Activated CD4-positive, alpha-beta T cell treated with anti-CD3 and anti-CD28 coated beads for 48 hours (primary cell): ENCODE measurements at places on chromosomes 6 and 20.
A peak's percentile ranks its signal among the peaks of the same experiment; 100 is the strongest.

- DNase-seq = no peak
Measured at GRCh38 chr6:168100803-168101589, 22.0 kb upstream of the FRMD1 start.

GRCh38 chr6:54156650-54157250 lies 45.5 kb downstream of the MLIP start:
- no peak for DNase-seq

- peak; percentile 32 for DNase-seq
Measured at GRCh38 chr20:53138454-53139262, 166.5 kb downstream of the TSHZ2 start.

- no peak for DNase-seq
Measured at GRCh38 chr6:13413466-13413862, 73.9 kb downstream of the GFOD1 start.

DNA sequence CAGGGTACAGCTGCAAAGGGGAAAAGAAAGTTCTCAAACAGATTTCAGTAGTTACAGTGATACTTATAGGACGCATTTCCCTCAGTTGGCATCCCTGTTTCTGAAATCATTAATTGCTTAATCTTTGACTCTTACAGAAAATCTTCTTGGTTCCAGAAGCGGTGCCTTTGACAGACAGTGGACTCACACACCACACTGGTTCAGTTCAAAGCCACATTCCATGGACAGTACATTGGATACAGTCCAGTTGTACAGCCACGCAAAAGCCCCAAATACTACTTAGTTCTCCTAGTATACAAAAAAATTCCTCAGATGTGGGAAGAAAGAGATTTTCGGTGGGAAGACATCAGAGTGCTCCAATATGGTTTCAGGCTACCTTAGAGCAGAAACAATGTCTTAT lies 460.4 kb downstream of the PRKN start:
- DNase-seq = no peak

DNA sequence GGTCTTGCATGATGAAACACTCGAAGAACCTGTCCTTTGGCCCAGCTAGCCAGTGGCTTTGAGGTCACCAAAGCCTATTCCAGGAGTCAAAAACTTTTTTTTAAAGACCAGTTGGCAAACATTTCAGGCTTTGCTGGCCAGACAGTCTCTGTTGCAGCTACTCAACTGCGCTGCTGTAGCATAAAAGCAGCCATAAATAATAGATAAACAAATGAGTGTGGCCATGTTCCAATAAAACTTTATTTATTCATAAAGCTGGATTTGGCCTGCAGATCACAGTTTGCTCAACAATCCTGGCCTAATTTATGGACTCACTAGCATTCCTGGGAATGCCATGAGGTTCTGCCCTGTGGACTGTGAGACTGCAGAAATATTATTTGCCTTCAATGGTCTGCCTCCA lies 68.8 kb upstream of the LTV1 start:
- no peak for DNase-seq

DNA sequence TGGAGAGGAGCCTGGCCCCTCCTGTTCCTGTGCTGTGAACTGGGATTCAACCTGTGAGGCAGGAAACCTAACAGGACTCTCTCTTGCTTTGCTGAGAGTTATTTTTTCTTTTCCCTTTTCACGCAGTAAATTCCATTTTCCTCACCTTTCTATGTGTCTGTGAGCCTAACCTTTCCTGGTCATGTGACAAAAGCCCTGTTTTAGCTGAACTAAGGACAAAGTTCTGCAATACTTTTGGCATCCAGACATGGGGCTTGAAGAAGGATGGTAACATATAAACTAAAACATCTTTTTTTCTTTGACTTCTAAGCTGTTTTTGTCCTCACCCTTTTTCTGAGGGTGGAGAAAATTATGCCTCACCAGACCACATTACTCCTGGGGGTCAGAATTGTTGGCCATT lies 368.5 kb downstream of the HTR1B start:
- no peak for DNase-seq

GRCh38 chr20:2691127-2691526 lies 1.5 kb upstream of the EBF4 start:
- DNase-seq = no peak

GRCh38 chr20:7722564-7722963 lies 217.7 kb downstream of the HAO1 start:
- no peak for DNase-seq

DNA sequence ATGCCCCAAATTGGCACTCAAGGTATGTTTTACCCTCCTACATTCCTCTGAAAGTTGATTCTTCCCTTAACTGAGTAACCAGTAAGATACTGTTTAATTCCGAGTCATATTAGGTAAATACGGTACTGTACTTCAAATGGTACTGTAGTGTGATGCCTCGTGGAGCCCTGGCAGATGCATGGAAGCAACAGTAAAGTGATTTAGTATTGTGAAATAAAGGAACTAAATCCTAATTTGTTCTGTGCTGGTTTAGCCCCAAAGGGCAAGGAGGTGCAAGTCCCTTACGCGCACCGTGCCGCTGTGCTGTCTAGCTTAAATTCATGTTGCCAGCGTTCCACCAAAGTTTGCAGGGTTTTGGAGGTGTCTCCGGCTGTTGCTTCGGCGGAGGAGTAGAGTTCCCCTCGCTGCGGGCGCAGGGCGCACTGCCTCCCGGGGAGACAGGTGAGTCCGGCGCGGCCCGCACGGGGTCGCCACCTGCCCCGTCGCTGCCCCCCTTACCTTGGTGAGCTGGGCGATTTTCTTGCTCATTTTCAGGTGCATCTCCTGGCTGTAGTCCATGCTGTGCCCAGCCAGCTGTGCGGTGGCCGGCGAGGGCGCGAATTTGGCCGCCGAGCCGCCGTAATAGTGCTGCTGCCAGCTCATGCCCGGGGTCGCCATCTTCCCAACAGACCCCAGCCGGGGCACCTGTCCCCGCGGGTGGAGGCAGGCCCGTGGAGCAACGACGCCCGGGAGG lies 655 bp downstream of the FAM184A start:
- peak; percentile 73 for DNase-seq

DNA sequence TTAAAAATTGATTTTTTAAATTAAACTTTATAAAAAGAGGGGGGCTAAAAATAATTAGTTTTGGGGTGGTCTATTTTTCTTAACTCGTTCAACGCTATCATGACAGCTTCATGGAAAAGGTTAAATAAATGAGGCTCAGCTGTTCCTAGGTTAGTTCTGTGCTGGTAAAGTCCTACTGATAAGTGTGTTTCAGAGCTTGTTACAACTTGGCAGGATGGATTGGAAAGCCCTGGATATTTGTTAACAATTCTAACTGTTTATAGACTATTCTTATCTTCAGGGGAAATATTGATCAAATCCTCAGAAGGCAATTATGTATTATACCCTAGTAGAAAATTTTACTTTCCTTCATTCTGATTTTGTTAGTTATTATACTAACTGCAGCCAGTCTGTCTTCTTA lies 50.4 kb downstream of the IL22RA2 start:
- DNase-seq = no peak

- no peak for DNase-seq
Measured at GRCh38 chr6:133257545-133258105, 16.5 kb downstream of the EYA4 start.

DNA sequence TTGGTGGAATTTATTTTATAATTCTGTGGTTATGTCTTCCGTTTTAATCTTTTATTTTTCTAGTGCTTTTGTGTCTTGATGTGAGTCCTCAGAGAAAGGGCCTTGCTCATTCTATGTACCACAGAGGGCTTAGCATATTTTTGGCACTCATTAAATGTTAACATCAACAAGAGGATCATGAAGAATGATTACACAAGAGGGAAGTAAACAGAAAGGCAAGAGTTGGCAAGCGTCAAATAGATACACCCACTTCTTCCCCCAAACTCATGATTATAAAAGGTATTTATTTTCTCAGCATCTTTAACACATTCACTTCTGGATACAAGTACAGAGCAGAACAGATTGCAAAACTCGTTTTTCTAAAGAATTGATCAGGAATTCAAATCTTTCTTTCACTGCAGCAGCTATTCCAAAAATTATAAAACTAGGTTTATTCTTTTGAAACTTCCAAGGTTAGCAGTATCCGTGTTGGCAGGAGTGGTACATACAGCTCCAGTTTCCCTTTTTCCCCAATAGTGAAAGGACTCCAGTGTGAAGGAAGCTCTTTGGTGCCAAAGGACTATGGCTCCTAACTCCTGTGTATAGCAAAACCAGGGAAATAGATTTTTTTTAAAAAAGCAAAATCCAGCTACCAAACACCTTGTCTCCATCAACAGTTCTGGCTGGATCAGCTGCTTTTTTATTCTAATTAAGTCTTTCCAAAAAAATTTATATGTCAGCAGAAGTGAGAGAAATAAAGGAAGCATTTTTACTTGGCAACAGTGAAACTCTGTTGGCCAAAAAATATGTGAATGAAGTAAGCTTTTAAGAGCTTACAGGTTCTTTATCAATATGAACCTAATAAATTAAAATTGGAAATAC lies 221.9 kb downstream of the ADGRG6 start:
- no peak for DNase-seq

DNA sequence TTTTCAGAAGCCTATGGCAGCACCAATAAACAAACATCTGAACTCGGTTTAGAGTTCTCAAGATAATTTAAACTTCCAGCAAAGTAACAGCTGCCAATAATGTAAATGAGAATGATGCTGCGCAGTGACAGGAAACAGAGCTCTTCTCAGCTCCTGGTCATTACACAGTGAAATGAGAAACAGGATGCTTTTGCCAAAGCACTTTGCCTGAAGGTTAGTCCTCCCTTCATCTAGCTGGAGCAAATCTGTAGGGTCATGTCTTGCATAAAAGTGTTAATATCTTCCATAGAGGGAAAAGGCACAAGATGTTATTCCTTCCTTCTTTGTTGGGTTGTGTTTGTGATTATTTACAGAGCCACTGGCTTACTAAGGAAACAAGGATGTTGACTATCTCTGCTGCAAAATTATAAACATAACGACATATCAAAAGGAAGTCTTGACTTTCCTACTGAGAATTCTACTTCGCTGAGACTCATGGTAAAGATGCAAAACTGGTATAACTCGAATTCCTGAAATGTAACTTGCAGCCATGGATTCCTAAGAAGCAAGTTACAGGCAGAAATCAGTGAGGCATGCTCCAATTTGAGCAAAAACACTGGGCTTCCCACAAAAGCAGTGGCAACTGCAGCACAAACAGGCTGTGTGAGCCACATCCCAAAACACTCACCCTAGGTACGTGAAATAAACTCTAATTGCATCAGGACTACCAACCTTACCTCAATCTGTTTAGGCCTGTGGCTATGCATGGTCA lies 102.5 kb upstream of the BEND6 start:
- DNase-seq = no peak

DNA sequence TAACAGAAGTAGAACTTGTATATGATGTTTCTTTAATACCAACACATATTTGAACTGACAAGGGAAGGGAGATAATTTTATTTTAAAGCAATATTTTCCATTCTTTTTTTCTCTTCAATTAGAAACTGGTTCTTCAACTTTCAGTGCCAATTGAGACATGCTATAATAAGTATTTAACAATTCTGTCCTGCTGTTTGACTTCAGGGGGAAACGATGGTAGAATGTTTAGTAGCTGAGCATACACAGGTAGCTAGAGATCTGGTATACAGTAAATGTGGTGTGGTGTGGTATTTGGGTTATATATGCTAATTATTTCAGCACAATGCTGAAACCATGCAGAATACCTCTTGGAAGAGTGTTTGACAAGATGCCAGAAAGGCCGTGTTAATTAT lies 156.9 kb downstream of the ARID1B start:
- no peak for DNase-seq

- no peak for DNase-seq
Measured at GRCh38 chr20:54623991-54624569, 148.7 kb downstream of the DOK5 start.

- DNase-seq = no peak
Measured at GRCh38 chr6:1400126-1400850, 10.9 kb downstream of the FOXF2 start.

- DNase-seq = no peak
Measured at GRCh38 chr6:126202707-126203106, 137.2 kb upstream of the CENPW start.

- DNase-seq = peak; percentile 51
Measured at GRCh38 chr6:6788394-6789032, 200.0 kb downstream of the LY86 start.

DNA sequence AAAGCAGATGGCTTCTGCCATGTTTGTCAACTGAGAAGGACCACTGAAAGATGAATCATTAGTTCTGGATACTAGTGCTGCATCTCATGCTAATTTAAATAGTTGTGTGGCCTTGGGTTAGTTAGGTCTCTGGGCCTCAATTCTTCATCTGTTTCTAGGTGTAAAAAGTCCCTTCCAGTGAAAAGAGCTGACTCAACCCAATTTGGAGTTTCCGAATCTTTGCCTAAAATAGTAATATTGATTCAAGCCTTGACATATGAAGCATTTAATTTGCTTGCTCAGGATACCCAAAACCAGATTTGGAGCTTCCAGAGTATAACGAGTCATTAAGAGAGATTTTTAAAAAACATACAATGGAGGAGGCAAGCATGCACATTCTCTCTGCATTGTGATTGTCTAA lies 163.9 kb downstream of the LMBRD1 start:
- DNase-seq = no peak

GRCh38 chr6:163147994-163148393 lies 266.5 kb upstream of the QKI start:
- DNase-seq = no peak

DNA sequence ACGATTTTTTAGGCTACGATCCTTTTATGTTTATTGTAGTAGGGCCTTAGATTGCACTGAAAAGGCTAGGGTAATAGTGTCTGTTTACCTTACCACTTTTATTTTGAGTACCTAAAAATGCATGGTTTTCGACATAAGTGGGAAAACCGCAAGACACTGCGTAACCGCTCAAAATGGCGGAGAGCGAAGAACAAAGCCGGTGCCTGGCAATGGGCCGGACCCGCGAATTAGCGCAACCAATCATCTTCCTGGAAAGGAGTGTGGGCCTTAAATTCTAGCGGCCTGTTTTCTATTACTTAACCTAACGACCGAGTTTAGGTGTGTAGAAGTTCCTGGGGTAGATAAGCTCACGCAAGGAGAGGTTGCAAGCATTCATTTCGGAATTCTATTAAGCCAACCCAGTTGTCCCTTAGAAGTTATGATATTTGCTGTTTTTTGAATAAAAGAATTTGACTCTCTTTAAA lies 118.0 kb downstream of the HFE start:
- peak; percentile 89 for DNase-seq

- no peak for DNase-seq
Measured at GRCh38 chr6:163392533-163392932, 22.0 kb upstream of the QKI start.

DNA sequence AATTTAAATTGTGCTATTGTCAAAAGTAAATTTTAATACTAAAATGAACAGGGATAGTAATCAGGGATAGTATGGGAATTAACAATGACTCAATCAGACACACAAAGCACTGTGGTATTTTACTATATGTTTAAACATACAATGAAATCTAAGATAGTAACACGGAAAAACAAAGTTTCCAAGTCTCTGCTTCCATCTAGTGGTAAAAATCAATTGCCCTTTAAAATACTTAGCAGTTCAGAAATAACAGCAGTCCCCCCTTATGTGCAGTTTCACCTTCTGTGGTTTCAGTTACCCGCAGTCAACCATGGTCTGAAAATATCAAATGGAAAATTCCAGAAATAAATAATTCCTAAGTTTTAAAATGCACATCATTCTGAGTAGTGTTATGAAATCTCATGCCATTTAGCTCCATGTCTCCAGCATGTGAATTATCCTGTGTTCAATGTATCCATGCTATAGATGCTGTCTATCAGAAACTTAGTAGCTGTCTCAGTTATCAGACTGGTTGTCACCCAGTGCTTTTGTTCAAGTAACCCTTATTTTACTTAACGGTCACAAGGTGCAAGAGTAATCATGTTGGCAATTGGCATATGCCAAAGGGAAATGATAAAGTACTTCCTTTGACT lies 58.5 kb downstream of the AHI1 start:
- DNase-seq = no peak
